ENCODE measurements at places on chromosomes 12 and 14. TPM values are rescaled to one million over a fixed set of nuclear protein-coding genes. Genes with fewer than 3 reads are reported as not detected.

The LBHD2 gene
- total RNA-seq, result not detected

GRCh38 chr14:35405304-35405996 lies 901 bp upstream of the NFKBIA start:
- DNase-seq, result no peak

DNA sequence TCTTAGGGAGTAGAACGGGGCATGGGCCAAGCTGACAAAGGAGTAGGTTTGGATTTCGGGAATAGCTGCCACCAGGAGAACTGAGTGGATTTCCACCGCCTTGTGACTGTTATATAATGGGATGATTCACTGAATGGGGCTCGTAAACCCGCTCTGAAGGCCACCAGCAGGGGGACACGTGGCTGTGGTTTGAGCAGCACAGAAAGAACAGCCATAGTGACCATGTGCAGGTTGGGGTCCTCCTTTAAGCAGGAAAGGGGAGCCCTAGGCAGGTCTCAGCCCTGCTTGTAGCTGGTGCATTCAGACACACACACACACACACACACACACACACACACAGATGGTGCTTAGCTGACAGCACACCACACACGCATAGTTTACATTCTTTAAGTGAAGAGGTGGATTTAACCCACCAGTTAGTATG lies 8.6 kb upstream of the ASB2 start:
- DNase-seq, result no peak

DNA sequence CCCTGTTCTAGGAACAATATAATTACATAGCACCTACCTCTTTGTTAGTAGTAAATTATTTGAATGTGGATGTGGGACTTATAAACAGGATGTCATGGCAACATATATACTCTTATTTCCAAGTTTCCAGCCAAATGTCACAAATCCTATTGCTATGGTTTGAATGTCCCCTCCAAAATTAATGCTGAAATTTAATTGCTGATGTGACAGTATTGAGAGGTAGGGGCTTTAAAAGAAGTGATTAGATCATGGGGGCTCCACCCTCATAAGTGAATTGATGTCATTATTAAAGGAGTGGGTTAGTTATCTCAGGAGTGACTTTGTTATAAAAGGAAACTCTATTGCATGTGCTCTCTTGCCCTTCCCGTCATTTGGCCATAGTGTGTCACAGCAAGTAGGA lies 164.2 kb upstream of the ATF7IP start:
- no peak for DNase-seq

- DNase-seq, result no peak
Measured at GRCh38 chr12:55942055-55942454, 11.1 kb downstream of the DGKA start.

DNA sequence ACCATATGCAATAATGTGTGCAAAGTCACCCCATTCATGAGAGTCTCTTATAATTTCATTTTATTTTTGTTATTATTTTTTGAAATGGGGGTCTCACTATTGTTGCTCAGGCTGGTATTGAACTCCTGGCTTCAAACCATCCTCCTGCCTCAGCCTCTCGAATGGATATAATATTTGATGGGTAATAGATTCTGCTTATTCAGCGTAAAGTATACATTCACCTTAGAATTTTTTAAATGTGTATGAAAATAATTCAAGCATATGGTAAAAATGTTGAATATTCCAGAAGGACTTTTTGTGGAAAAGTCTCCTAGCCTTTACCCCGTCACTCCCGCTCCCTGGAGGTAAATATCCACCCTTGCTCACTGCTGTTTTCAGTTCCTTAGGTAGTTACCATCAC lies 23.4 kb upstream of the SSPN start:
- DNase-seq, result no peak

The C14orf180 gene
- total RNA-seq, result 1.4 TPM

The HSPA2 gene
- total RNA-seq, result 32.7 TPM

DNA sequence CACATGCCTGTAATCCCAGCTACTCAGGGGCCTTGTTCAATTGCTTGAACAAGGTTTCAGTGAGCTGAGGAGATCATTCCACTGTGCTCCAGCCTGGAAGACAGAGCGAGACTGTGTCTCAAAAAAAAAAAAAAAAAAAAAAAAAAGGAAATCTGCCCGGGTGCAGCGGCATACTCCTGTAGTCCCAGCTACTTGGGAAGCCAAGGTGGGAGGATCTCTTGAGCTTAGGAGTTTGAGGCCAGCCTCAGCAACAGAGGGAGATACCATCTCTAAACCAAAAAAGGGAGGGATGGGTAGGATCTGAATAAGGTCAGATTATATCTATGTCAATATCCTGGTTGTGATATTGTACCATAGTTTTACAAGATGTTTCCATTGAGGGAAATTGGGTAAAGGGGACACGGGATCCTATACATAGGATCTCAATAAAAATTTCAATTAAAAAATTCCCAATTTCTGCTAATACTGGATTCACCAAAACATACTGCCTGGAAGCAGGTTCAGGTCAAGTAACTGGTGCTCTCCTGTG lies 76.4 kb downstream of the BORCS5 start:
- no peak for DNase-seq

The BMAL2 gene
- total RNA-seq, result 32.7 TPM

The PTPRR gene
- total RNA-seq, result 0.52 TPM

DNA sequence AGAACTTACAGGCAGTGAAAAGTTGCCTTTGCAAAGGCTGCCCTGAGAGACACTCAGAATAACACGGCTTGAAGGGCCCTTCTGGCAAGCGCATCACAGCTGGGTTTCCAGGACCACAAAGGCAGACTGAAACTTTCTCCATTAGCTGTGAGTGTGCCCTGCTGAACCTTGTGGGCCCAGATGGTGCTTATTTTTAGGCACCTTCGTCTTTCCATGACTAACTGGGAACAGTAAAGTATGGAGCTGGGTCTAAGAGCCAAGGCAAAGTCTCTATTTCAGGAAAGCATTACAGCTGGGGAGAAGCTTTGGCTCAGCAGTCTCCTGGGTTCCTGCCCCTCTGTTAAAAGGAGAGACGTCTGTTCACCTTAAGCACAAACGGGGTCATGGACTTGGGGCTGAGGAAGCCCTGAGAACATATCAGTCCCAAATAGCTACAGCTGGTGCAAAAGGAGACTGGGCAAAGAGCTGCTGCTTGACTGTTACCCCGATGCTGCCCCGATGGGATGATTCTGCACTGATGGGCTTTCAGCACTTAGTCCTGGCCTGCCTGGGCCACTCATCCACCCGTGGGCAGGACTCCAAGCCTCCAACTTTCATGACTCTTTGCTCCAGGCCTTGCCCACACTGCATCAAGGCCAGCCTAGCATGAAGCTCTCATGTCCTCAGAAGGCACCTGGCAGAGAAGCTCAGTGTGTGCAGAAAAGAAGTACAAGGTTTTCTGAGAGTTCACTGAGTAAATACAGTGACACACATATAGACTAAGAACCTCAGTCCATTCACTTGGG lies 248.3 kb downstream of the PHLDA1 start:
- no peak for DNase-seq

- no peak for DNase-seq
Measured at GRCh38 chr12:2319737-2320506, 267.1 kb downstream of the CACNA1C start.

All from posterior vena cava (tissue), 2 donors.